ENCODE measurements at places on chromosomes 12 and 14.

GRCh38 chr12:76311796-76312195 lies 36.4 kb downstream of the BBS10 start:
- no peak for DNase-seq

DNA sequence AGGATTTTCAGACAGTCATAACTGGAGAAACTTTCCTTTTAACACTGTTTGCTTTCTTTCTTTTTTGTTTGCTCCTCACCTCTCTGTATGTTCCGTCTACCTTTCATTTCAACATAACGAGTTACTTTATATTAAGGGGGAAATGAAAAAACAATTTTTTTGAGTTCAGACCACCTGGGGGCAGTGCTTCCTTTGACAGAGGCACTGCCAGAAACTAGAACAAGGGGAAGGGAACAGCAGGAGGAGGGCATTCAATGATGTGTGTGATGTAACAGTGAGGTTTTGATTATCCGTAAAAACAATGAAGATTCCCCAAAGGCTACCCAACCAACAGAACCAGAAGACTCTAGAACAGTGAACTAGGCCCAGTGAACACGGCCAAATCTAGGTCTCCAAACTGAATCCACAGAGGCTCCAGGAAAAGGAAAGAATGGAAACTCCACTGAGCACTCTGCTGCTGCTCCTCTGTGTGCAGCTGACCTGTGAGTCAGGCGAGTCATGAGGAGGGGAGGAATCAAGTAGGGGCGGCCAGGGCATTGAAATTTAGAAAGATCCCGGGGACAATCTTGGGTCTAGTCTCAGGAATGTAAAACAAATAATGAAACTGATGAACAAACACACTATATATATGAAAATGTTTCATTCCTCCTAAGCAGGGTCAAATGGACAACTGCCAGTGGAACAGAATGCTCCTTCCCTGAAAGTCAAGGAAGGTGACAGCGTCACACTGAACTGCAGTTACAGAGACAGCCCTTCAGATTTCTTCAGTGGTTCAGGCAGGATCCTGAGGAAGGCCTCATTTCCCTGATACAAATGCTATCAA lies 323.5 kb downstream of the DAD1 start:
- no peak for DNase-seq

DNA sequence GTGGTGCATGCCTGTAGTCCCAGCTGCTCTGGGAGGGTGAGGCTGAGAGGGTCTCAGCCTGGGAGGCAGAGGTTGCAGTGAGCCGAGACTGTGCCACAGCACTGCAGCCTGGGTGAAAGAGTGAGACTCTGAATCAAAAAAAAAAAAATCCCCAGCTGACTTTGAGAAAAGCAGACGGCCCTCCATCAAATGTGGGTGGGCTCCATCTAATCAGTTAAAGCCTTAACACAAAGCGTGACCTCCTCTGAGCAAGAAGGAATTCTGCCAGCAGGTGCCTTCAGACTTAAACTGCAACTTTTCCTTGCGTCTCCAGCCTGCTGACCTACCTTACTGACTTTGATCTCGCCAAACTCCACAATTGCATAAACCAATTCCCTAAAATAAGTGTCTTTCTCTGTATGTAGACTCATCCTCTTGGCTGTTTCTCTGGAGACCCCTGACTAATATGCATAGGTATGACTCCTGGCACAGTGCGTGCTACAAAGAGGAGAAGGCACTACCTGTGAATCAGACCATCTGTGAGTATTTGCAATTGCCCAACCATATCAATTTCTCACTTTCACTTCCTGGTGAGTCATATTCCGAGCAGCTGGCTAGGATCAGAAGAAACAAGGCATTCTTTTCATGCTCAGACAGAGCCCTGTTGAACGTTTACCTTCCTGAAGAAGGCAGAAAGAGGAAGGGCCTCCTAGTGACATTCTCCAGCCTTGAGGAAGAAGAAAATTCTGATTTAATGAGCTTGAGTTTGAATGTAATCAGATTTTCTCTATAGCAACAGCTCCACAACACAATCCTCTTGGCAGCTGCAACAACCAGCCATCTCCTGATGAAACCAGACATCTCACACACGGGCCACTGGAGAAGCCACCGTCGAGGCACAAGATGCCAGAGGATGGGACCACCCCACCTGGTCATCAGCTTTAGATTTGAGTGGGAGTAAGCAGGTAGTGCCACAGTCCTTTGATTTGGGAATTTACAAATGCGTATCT lies 54.3 kb downstream of the CLMN start:
- DNase-seq, result peak; percentile 12

- DNase-seq, result no peak
These were observed 8.5 kb downstream of the CTDSP2 start for GRCh38 chr12:57837864-57838562.

DNA sequence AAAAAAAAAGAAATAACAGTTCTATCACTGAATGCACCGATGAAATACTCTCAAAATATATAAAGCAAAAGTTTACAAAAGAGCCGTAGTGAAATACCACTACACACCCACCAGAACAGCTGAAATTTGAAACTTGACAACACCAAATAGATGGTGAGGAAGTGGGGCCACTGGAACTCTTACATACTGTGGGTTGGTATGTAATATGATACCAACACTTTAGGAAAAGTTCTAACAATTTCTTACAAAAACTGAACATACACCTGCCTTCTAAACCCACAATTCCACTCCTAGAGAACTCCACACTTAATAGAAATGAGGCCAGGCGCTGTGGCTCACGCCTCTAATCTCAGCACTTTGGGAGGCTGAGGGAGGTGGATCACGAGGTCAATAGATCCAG lies 14.1 kb downstream of the EIF5 start:
- no peak for DNase-seq

GRCh38 chr14:32468955-32469354 lies 139.9 kb downstream of the AKAP6 start:
- no peak for DNase-seq

DNA sequence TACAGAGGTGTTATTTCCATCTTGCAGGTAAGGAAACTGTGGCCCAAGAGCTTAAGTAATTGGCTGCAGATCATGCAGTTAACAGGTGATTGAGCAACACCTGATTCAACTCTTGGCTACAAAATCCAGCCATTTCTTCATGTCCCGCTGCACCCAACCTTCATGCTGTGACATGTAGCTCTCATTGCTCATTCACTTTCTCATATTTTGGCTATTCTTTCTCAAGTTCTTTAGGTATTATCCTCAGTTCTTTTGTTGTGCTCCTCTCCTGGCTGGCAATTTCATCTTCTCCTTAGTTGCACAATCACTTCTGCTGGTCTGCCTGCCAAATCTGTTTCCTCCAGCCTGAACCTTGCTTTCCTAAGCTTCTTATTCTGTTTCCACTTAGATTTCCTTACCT lies 300.8 kb downstream of the SSPN start:
- no peak for DNase-seq

DNA sequence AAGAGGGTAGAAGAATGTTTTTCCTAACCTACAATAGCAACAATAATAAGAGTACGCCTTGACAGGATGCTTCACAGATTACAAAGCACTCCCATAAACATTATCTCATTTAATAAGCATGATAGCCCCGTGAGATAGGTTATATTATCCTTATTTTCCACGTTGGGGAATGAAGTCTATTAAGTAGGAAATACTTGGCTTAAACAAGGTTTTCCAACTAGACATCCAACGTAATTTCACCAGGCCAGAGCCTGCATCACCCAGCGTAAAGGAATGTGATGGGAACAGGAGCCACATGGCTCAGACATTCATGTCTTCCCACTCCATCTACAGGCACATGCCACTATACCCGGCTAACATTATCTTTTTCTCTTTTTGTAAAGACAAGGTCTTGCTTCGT lies 223.4 kb upstream of the AMIGO2 start:
- DNase-seq, result no peak

DNA sequence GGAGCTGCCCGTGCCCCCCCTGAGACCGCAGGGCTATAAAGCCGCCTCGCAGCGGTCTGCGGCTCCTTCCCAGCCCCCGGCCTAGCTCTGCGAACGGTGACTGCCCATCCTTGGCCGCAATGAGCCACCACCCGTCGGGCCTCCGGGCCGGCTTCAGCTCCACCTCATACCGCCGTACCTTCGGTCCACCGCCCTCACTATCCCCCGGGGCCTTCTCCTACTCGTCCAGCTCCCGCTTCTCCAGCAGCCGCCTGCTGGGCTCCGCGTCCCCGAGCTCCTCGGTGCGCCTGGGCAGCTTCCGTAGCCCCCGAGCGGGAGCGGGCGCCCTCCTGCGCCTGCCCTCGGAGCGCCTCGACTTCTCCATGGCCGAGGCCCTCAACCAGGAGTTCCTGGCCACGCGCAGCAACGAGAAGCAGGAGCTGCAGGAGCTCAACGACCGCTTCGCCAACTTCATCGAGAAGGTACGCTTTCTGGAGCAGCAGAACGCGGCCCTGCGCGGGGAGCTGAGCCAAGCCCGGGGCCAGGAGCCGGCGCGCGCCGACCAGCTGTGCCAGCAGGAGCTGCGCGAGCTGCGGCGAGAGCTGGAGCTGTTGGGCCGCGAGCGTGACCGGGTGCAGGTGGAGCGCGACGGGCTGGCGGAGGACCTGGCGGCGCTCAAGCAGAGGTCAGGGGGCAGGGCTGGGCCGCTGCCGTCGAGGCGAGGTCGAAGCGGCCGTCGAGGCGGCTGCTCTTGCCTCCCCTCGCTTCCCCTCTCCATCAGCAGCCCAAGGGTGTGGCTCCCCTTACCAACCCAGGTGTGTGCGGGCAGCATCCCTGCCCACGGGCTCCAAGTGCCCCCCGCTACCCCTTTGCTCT lies at the start of gene PRPH:
Gene PRPH (plus strand): TSS at position 66 of the 855 bp plus-strand sequence. CDS start 54 bp downstream, at position 120.
- DNase-seq, result no peak

DNA sequence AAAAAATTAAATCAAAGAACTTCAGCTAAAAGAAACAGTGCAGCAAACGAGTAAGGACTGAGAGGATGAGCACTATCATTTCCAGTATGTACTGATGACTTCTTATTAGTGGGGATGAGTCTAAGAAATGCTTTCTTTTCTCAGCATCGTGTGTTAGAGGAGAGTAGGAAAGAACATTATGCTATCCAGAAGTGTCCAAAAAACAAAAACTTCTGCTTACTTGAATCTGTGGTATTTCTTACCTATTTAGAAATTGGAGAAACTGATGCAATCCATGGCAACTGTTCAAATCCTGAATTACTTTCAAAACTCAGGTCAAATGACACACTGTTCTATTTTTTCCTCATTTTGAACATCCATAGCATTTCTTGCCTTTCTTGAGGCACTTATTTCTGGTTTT lies 23.7 kb downstream of the ABCD2 start:
- DNase-seq, result no peak

GRCh38 chr14:22761734-22762133 lies 4.8 kb upstream of the OXA1L start:
- no peak for DNase-seq

DNA sequence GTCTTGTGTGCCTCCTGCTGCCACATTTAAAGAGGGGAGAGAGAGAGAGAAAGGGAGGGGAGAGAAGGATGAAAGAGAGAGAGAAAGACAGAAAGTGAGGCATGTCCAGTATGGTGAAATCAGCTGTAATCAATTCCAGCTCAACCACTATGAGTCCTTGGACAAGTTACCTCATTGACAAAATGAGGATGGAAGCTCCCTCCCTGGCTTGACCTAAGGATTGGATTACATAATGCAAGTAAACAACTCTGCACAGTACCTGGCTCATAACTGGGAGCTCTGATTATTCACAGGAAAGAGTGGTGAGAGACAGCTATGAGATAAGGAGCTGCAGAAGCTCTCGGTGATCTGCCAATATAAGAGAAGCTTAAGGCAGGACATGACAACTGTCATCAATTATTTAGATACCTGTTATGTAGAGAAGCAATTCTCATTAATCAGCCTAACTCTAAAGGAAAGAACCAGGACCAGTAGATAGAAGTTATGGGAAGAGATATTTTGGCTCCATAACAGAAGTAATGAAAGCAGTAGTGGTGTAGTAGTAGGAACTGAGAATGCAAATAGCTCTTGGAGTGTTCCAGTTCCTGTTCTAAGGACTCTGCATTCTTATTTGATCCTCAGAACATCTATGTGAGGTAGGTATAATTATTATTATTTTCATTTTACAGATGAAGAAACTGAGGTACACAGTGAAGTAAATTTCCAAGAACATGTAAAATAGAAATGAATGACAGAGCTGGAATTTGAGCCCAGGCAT lies 791.6 kb downstream of the DIO2 start:
- DNase-seq, result no peak

- no peak for DNase-seq
These were observed 100.8 kb downstream of the TAOK3 start for GRCh38 chr12:118271770-118272417.

GRCh38 chr12:52956987-52957386 lies 8.1 kb downstream of the KRT18 start:
- DNase-seq, result no peak

GRCh38 chr14:30330445-30330844 lies 228.5 kb upstream of the G2E3 start:
- no peak for DNase-seq

DNA sequence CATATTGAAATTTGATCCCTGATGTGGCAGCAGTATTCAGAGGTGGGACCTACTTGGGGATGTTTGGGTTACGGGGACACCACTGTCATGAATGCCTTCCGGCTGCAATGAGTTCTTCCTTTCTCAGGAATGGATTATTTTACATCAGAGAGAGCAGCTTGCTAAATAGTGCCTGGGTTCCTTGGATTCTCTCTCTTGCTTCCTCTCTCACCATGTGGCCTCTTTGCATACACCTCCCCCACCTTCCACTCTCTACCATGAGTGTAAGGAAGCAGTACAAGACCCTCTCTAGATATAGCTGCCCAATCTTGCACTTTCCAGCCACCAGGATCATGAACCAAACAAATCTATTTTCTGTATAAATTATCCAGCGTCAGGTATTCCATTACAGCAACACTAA lies 15.4 kb upstream of the SCAF11 start:
- no peak for DNase-seq

- no peak for DNase-seq
These were observed 15.1 kb downstream of the AVIL start for GRCh38 chr12:57803319-57803893.

- no peak for DNase-seq
These were observed 117.5 kb downstream of the ASCL4 start for GRCh38 chr12:107891967-107892366.

GRCh38 chr12:3632256-3632655 lies 120.7 kb downstream of the CRACR2A start:
- DNase-seq, result no peak

DNA sequence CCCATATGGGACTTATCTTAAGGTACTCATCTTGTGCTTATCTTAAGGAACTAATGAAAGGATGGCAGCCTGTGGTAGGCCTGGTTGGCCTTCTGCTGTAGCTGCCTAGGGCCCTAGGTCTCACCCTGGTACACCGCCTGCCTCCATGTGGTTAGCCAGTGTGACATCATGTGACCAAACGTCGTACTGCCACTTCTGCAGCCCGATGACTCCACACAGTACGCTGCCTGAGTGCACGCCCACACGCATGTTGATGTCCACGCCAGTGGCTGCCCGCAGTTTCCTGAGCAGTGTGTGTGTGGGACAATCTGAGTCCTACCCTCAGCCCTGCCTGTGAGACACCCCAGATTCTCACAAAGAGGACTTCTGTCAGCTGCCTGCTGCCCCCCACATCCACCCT lies 5.1 kb downstream of the ADCY4 start:
- no peak for DNase-seq

DNA sequence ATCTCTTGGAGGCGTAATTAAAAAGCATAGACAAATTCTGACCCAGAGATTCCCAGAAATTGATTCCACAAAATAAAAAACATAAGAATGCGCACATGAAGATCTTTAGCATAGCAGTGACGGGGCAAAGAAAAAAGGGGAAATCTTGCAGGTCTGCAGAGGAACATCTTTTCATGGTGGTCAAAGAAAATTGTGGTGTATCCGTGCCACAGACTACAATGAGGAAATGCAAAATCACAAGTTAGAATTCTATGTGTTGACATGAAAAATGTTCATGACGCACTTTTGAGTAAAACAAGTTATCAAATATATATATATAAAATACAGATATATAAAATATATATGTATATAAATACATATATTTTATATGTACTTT lies 101.6 kb downstream of the RIMBP2 start:
- DNase-seq, result no peak

- no peak for DNase-seq
These were observed 34.1 kb upstream of the CIT start for GRCh38 chr12:119911182-119911581.
